BJ (cell line): ENCODE measurements at places on chromosomes 12 and 14. TPM values are rescaled to one million over a fixed set of nuclear protein-coding genes. Genes with fewer than 3 reads are reported as not detected.

- no peak for DNase-seq
Measured at GRCh38 chr14:104821229-104821945, 20.5 kb downstream of the ZBTB42 start.

DNA sequence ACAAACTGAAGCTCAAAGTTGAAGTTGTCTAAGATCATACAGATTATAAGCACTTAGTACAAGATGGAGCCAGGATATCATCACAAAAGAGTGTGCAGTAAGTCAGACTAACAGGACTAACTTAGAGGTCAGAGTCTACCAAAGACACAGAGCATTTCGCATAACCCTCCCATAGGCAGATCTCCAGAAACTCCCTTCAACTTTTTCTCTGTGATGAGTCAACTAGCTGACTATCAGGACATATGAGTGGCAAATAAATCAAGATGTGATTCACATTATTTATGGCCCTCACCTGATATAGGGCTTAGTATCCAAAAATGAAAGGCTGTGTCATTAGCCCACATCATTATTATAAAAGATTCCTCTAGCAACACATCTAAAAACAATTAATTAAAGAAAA, 484.6 kb downstream of the GALC start:
- DNase-seq: no peak

DNA sequence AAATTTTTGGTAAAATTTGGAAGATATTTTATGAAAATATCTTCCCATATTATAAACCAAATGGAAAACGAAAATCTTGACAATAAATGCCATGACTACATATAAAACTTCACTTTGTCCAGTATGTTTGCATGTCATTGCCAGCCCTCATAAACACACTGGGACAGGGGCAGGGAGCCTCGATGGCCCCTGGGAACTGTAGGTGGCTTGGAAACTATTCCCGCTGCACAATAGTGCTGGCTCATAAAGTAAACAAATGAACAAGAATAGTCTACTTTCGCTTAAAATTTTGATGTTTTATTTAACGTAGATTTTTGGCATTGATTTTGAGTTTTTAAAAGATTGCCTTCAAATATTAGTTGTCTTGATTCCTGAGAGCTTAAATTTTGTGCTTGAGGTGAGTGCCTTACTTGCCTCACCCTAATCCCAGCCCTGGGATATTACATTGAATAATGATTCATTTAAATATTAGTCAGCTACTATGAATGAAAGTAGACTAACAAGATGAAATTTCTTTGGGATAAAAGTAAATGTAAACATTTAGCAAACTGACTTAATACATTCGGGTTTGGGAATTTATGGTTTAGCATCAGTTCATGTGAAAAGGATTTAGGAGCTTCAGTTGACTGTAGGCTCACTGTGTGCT, 74.0 kb upstream of the PKP2 start:
- DNase-seq: no peak

- DNase-seq: no peak
Measured at GRCh38 chr12:61355105-61355504, 905.1 kb upstream of the USP15 start.

DNA sequence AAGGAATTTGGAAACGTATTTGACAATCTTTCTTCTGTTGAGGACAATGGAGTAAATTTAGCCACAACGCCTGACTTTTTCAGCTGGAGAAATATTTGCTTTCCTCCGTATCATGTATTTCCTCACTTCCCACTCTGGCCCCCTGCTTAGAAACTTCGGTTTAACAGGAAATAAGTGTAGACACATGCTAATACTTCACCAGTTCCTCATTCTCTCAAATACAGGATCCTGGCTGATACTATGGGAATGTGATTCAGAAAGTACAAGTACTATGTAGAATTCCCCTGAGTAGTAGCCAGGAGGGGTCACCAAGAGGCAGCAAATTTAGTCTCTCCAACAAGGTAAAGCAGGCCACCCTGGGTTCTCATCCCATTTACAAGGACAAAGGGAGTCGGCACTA, 58.0 kb downstream of the FAR2 start:
- DNase-seq: no peak

GRCh38 chr14:67265131-67265530, 23.9 kb downstream of the PALS1 start:
- DNase-seq: no peak

- no peak for DNase-seq
Measured at GRCh38 chr12:97097734-97098133, 190.7 kb downstream of the NEDD1 start.

GRCh38 chr12:3320881-3321509, 170.0 kb upstream of the PRMT8 start:
- DNase-seq: no peak

DNA sequence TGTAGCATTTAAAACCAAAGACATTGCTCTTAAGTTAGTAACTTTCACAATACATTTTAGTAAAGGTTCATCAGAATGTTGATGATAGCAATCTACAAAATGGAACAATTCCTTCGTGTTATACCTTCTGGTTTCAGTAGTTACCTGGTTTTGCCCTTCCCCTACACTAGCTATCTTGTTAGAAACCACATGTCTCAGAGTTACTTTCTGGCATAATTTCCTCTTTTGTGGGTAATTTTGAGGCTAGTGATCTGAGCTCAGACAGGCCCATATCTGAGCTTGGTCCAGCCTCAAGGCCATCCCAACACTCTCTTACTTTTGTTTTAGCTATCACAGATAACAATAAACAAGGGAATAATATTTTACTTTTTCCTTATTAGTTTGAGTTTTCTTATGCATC, 196.9 kb downstream of the KITLG start:
- DNase-seq: no peak

DNA sequence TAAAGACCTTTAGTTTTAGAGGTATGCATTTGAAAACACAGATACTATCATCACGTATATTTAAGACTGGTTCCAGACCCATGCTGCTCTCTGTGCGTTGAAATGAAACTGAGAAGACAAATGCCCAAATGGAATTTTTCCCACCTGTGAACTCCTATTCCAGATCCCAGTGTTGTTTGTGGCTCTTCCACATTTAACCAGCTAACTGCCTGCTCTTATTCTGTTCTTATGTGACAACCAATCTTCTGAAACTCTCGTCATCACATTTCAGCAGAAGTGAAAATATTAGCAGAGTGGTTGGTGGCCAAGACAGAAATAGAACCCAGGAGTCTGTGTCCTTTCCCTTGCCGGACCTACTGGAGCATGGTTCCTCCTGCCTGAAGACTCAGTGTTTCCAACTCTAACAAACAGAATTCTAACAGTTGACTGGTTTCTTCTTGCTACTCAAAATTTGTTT, 460.2 kb downstream of the RAD51B start:
- no peak for DNase-seq

GRCh38 chr12:123033392-123034021, 53.0 kb downstream of the ARL6IP4 start:
- no peak for DNase-seq

DNA sequence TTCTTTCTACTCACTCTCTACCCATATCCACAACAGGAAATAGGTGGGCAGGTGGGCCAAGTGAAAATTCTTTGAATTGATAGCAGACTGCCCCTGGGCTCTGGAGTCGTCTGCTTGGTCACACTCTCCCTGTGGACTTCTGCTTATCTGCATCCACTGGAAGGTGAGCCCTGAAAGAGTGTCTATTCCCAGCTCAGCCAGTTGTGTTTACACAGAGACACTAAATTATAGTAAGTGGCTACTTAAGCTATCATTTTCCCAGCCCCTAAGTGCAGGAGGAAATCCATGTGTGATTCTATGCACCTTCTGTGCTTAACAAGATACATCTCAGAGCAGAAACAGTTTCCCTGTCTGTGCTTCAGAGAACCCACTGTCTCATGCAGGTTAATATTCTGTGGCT, 338.4 kb downstream of the FUT8 start:
- DNase-seq: no peak

Gene ATL1
- 4.5 and 5.5 TPM in 2 replicates for polyA plus RNA-seq
